ENCODE measurements at places on chromosomes 11 and 22.

GRCh38 chr11:110935018-110935640, 222.9 kb upstream of the ARHGAP20 start:
- no peak for DNase-seq

GRCh38 chr22:29331213-29331612, 15.7 kb upstream of the RASL10A start:
- DNase-seq: no peak

- DNase-seq: no peak
These were observed 48.0 kb downstream of the IGLL5 start for GRCh38 chr22:22935546-22936157.

DNA sequence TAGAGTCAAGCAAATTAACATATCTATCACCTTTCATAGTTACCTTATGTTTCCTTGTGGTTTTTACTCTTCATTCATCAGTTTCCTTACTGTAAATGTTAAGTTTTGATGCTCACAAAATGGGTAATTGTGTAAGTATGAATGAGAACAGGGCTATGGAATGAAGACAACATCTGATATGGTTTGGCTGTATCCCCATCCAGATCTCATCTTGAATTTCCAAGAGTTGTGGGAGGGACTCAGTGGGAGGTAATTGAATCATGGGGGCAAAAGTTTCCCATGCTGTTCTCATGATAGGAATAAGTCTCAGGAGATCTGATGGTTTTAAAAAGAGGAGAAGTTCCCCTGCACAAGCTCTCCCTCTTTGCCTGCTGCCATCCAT, 107.6 kb downstream of the CCDC34 start:
- no peak for DNase-seq

DNA sequence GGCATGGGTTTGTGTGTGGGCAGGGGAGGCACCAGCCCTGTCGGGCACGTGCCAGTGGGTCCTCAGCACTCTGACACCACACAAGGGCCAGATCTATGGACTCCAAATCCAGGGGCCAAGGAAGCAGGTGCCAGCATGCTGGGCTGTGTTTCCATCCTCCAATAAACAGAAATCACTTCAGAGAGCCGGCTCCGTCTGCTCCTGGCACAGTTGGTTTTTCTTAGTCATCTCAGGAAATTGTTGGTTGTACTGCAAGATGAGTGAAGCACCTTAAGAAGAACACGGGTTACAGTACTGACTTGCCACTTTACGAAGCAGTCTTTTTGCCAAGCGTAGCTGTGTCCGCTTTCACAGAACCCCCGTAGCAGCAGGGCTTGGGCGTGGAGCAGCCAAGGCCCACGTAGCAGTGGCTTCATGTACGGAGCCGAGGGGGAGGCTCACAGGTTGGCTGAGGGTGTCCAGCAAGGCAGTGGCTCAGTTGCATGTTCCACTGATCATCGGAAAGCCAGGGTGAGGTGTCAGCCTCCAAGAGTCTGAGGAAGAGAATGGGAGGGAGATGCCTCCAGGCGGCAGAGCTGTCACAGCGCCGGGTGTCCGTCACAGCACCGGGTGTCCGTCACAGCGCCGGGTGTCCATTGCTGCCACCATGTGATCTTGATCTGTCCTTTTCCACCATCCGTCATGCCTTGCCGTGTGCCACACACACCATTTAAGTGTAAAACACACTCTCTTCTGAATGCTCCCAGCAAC, 314.9 kb downstream of the CTTN start:
- DNase-seq: no peak

DNA sequence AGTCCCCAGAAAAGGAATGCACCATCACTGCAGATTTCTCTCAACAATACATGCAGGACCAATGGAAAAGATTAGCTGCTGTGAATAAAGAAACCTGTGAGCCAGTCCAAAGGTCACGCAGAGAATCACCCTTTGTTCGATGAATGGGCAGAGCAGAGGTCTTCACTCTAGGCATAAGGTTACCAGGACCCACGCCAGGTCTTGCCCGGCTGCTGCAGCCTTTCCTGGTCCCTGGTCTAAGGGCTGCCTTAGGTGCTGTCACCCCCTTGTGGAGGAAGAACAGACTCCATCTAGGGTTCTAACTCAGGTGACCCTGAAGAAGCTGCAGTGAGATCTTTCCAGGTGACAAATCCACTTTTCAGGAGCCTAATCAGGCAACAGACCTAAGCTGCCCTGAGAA, 29.0 kb upstream of the NAP1L4 start:
- DNase-seq: no peak
